Right atrium auricular region (tissue), 2 donors: ENCODE measurements at places on chromosomes 7 and 10. TPM values are rescaled to one million over a fixed set of nuclear protein-coding genes. Genes with fewer than 3 reads are reported as not detected.

Gene PRSS2
- 0.51 TPM for total RNA-seq

DNA sequence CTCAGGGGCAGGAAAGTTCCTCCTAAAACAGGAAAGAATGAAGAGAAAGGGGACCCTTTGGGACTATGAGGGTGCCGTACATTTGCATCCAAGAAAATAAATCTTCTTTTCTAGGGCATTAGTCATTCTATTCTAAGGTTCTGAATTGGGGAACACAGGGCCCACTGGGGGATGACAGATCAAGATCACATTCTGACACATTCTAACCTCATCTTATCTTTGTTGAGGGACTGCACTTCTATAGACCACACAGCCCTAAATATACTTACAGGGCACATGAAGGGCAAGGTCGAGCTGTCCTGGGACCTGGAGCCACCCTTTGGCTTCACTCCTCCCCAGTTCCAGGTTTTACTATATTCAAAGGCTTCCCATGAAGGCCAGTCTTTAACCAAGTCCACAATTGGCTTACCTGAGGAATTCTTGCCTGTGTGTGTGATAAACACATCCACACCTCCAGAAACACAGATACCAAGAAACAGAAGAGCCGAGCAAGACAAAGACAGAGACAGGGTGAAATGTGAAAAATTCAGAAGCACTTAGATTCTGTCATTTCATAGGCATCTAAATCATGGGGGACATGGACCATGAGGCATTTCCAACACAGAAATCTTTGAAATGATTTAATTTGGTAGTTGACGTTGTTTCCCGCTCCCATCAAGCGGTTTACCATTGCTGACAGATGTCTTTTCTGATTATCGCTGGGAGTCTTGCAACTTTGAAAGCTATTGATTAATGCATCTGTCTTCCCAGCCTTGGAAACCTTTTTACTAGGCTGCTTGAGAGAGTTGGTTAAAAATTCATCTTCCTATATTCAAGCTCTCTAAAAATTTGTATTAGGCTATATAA is 75.8 kb downstream of the CCDC71L start:
- no peak overlapping the region for H3K4me3 ChIP-seq
- H3K36me3 ChIP-seq, result no peaks in the 10 kb centered on the region
- no peaks in the 10 kb centered on the region for H3K27me3 ChIP-seq
- no peaks in the 10 kb centered on the region for H3K4me1 ChIP-seq

GRCh38 chr7:112757337-112757736 is 32.9 kb downstream of the TMEM168 start:
- no peaks in the 10 kb centered on the region for H3K4me1 ChIP-seq
- H3K27ac ChIP-seq, result no peak overlapping the region
- no peaks in the 10 kb centered on the region for H3K27me3 ChIP-seq
- H3K36me3 ChIP-seq, result no peaks in the 10 kb centered on the region

DNA sequence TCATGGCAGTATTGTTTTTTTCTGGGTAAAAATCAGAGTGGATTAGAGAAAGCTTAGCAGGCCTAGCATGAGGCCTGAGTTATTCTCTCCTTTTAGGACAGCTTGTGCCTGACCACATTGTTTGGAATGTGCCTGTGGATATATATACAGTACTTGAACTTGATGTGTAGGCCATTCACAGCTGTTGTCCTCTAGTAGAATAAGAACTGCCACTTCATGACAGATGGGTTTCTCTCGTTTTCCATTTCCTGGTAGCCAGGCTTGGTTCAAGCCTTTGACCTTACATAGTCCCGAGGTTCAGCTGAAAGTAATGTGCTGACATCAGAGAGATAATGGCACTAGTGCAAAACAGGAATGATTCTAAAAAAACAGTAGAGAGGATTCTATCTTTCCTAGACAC is 473.9 kb downstream of the AUTS2 start:
- no peak overlapping the region for H3K4me3 ChIP-seq
- H3K36me3 ChIP-seq, result no peaks in the 10 kb centered on the region
- H3K27me3 ChIP-seq, result no peaks in the 10 kb centered on the region
- H3K4me1 ChIP-seq, result no peaks in the 10 kb centered on the region

- H3K4me1 ChIP-seq, result no peaks in the 10 kb centered on the region
- DNase-seq, result no peak
- no peaks in the 10 kb centered on the region for H3K27me3 ChIP-seq
Observed at GRCh38 chr7:21851559-21851967, 94.1 kb downstream of the CDCA7L start.

Gene NAMPT
- total RNA-seq, result 194 TPM

GRCh38 chr10:18109341-18109870 is 30.8 kb upstream of the CACNB2 start:
- no peaks in the 10 kb centered on the region for H3K27me3 ChIP-seq
- H3K4me1 ChIP-seq, result no peaks in the 10 kb centered on the region
- H3K36me3 ChIP-seq, result no peaks in the 10 kb centered on the region
- H3K27ac ChIP-seq, result no peak overlapping the region

- no peaks in the 10 kb centered on the region for H3K27me3 ChIP-seq
- no peak for DNase-seq
- H3K4me3 ChIP-seq, result no peak overlapping the region
- no peak overlapping the region for H3K27ac ChIP-seq
- no peaks in the 10 kb centered on the region for H3K36me3 ChIP-seq
- peaks cover 4% of the 10 kb centered on the region for H3K4me1 ChIP-seq
Observed at GRCh38 chr10:89531359-89531758, 4.0 kb downstream of the SLC16A12 start.
